ENCODE measurements at places on chromosomes 12 and 14.

- DNase-seq: no peak
These were observed 88.1 kb upstream of the CCDC175 start for GRCh38 chr14:59664741-59665140.

DNA sequence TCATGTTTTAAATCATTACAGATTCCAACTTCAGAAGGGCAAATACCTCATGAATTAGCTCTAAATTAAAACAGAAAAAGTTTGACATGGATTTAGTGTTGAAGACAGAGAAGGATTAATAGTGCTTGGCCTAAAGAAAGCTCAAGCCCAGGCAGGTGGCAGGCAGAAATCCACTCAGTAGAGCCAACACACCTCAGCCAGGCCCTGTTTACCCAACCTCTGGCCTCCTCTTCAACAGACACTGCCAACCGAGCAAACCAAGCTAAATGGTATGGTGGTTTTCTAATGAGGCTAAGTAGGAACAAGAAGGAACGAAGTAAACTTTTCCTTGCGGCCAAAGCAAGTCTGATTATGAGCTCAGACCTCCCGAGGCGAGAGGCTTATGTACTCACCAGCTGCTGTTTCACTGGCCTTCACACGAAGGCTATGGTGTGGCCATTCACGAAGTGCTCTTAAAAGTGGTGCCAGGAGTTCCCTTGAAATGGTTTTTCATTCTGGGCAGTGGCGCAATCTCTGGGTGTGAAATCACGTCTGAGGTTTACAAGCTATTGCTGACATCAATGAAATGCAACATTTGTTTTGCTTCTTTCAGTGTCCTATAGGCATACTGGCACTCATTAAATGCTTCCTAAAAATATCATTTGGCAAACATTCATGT is 124.1 kb upstream of the LGR5 start:
- no peak for DNase-seq

- no peak for DNase-seq
These were observed 3.8 kb downstream of the AKAP3 start for GRCh38 chr12:4645023-4645422.

DNA sequence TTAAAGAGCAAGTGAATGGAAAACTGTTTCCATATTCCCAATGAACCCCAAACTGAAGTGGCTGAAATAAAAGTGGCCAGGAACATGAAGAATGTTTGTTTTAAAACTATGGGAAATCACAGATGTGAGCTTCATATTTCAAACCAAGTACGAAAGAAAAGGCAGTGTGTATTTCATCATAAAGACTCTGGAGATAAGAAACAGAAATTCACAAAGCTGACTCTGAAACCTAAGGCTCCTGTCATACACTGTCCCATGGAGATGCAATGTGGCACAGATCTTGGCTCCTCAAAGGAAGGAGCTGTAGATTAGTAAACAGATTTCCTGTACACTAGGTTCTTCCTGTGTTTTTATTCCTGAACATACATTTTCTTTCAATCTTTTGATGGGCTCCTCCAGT is 304.4 kb downstream of the MED13L start:
- no peak for DNase-seq

- no peak for DNase-seq
These were observed 379.3 kb upstream of the DCN start for GRCh38 chr12:91561958-91562325.

DNA sequence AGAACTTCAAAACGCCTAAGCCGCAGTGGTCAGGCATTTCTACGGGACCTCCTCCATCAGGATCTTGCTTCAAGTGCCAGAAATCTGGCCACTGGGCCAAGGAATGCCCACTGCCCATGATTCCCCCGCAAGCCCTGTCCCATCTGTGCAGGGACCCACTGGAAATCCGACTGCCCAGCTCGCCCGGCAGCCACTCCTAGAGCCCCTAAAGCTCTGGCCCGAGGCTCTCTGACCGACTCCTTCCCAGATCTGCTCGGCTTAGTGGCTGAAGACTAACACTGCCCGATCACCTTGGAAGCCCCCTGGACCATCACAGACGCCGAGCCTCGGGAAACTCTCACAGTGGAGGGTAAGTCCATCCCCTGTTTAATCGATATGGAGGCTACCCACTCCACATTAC is 1113.0 kb upstream of the TMEM132C start:
- no peak for DNase-seq

GRCh38 chr14:59679872-59680271 is 103.3 kb upstream of the CCDC175 start:
- no peak for DNase-seq

GRCh38 chr12:70002912-70003255 is 177.9 kb downstream of the MYRFL start:
- no peak for DNase-seq

GRCh38 chr12:76183459-76184186 is 99.1 kb upstream of the NAP1L1 start:
- DNase-seq: no peak

DNA sequence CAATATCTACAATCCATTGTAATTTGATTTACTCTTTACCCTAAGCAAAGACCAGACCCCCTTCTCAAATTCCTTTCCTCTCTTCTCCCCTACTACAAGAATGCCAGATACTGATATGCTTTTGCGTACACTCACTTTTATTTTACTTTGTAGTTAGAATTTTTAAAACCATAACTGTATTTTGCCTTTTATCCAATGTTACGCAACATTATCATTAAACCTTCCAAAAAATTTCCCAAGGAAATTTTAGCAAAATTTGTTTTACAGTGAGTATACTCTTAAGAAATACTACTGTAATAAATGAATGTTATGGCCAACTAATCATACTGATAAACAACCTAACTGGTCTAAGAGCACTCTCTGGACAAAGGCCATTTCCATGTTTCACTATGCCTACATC is 22.3 kb downstream of the ATP2B1 start:
- no peak for DNase-seq

DNA sequence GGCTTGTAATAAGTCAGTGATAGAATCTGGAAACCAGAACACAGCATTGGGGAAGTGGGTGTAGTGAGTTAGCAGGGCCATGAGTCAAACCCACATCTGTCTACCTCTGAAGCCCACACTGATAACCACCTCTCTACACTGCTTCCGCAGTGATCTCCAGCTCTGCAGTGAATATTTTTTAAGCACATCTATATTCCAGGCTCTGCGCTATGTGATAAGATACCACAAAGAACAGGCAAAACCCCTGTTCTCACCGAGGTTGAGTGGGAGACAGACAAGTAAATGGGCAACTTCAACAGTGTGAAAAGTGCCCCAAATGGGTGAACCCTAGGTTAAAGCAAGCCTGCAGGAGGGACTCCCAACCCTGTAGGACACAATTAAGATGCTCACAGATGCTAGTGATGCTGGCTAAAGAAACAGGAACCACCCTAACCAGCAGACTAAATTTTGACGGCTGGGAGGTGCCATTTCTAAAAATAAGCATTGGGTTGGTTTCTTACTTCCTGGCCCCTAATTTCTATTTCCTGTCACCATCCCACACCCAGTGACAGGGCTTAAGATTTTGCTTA is 375.0 kb downstream of the DPF3 start:
- DNase-seq: no peak

GRCh38 chr12:34275129-34275528 is 252.8 kb downstream of the ALG10 start:
- no peak for DNase-seq

Data from DMS 273 treated with DMSO at 0.1 percent for 48 hours (cell line).